ENCODE measurements at places on chromosomes 2 and 18.

DNA sequence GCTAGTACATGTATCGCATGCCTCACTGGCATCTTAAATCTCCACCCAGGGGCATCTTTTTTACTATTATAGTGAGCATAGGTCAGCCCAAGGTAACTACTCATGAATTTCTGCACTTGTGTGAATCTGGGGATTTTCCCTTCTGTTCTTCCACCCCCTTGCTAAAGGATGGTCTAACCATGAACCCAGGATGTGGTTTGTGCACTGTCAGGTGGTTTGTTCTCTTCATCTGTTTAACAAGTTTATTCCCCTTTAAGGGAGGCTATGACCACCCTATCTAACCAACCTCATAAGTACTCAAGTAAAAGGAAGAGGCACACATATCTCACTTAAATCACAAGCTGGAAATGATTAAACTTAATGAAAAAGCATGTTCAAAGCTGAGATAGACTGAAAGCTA is 243.0 kb downstream of the RPRM start:
- DNase-seq = no peak

GRCh38 chr18:34707670-34708069 is 2.4 kb upstream of the DTNA start:
- peak; percentile 31 for DNase-seq

DNA sequence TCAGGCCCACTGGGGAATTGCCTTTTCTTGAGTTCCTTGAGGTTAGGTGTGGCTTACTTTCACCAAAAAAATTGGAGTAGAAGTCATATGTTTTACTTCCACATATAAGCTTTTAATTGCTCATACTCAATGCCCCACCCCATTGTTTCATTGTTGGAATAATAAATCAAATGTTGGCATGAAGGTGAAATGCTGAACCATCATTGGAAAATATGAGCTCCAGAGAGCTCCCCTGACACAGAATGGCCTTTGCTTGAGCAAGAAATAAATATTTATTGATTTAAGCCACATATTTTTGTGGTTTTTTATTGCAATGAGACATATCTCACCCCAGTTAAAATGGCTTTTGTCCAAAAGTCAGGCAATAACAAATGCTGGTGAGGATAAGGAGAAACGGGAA is 167.3 kb upstream of the SRD5A2 start:
- DNase-seq = no peak

DNA sequence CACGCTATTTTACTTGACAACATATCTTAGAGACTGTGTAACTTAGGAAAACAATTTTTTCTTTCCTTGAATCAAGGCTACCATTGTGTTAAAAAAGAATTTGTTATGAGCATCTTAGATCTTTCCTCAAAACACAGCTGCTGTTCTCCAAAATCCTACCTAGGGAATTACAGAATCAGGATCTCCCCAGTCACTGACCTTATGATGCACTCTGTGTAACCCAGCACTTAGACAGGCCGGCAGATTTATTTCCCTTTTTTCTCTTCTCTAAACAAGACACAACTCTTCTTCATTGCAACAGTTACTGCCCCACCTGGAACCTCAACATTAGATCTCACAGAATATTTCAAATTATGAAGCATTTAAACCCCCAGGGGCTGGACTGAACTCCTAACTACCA is 13.5 kb upstream of the C2orf15 start:
- DNase-seq = no peak

DNA sequence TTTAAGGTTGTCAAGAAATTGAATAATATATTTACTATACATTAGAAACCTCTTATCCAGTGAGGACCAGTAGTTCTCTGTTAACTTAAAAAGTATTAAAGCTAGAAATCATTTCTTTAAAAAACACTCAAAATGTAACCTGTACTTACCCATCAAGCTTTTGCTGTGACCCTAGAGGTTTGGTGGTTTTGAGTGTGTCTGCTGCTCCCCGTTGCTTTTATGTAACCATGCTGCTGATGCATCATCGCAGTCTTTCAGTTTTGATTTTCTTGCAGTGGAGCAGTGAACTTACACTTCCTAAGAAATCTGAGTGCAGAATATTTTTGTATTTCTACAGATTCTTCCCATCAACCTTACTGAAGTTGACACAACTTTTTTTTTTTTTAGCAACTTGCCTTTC is 34.2 kb downstream of the MRPS9 start:
- no peak for DNase-seq

GRCh38 chr18:27735117-27735516 is 441.8 kb downstream of the CDH2 start:
- no peak for DNase-seq

- DNase-seq = no peak
Measured at GRCh38 chr2:199197448-199197847, 260.3 kb downstream of the SATB2 start.

DNA sequence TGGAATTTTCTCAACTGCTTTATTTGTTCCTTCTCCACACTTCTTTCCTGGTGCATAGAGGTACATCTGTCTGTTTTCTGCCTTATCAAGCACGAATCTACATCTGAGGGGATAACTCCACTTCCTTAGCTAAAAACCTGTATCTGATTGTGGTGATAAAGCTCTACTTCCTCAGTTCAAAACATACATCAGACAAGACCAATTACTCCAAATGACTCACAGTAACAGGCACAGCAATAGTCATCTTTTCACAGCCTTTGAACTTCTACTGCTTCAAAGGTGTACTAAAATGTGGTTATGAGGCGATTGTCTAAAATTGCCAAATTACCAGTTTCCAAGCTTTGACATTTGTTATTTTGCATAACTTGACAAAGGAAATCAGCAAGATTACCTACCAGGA is 803.6 kb upstream of the ZEB2 start:
- DNase-seq = no peak

GRCh38 chr18:58468191-58468590 is 160.7 kb downstream of the ALPK2 start:
- no peak for DNase-seq

DNA sequence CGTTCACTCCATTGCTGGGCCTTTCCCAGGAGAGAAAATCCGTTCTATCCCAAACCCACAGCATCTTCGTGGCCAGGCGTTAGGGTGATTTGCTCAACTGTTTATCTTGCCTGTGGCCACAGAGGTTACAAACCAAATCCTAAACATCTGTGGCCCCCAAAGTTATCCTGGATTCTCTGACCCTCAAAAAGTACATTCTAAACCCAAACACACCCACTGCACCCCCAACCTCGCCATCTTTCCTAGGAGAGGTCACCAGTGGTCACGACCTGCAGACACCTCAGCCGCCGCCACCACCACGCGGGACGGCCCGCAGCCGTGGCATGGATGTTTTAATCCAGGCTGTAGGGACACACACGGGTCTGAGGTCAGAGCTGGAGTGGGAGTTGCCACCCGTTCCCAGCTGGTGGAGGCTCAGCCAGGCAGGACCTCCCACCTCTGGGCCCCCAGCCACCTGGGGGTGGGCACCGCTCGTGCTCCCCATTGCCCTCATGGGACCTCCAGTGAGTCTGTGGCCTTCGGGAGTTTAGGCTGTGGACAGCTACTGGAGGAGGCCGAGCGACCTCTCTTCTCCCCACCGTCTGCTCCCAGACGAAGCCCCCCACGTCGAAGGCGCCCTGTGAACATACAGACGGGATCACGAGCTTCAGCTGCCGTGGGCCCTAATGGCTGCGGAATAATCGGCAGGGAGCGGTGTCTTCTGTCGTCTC is 72.0 kb downstream of the KCNG2 start:
- DNase-seq = no peak

- DNase-seq = no peak
Measured at GRCh38 chr2:44273596-44273995, 1.7 kb upstream of the SLC3A1 start.

- DNase-seq = no peak
Measured at GRCh38 chr2:20436716-20437470, 10.0 kb upstream of the RHOB start.

- DNase-seq = no peak
Measured at GRCh38 chr2:4693266-4693665, 989.9 kb downstream of the DCDC2C start.
